ENCODE measurements at places on chromosomes 2 and 18. TPM values are rescaled to one million over a fixed set of nuclear protein-coding genes. Genes with fewer than 3 reads are reported as not detected.

DNA sequence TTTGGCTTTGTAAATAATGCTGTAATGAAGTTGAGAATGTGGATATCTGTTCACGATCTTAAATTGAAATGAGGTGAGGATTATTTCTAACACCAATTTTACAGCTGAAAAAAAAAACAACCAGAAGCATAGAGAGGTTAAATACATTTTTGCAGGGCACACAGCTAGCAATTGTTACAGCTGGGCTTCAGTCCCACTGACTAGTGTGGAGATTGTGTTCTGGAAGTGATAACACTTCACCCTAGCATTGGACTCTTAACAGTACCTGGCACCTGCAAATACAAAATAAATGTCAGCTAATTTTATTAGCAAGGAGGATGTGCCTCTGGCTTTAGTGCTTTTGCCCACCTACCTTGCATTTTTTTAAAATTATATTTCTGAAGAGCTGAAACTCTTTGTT is 28.8 kb downstream of the CAVIN2 start:
- no peak for DNase-seq

CCDC195 gene
- not detected for total RNA-seq

DNA sequence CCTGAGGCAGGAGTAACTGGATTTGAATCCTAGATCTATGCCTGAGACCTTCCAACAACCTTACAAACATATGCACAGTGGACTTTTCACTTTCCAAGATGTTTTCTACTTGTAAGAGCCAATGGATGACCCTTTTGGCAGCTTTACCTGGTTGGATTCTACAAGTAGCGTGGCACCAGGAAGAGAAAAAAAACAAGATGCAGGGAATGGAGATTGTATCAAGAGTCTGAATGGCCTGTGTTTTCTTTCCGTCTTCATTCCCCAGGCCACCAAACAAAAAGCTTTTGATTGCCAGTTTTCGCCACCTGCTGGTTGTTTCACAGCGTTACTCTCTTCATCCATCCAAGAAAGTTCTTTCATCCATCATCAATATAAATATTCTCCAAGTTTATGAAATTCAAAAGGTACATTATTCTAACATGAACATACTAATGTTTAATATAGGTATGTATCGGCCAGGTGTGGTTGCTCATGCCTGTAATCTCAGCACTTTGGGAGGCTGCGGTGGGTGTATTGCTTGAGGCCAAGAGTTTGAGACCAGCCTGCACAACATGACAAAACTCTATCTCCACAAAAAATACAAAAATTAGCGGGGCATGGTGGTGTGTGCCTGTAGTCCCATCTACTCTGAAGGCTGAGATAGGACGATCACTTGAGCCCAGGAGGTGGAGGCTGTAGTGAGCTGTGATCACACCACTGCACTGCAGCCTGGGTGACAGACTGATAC is 3.5 kb upstream of the BCL2 start:
- DNase-seq = no peak

DNA sequence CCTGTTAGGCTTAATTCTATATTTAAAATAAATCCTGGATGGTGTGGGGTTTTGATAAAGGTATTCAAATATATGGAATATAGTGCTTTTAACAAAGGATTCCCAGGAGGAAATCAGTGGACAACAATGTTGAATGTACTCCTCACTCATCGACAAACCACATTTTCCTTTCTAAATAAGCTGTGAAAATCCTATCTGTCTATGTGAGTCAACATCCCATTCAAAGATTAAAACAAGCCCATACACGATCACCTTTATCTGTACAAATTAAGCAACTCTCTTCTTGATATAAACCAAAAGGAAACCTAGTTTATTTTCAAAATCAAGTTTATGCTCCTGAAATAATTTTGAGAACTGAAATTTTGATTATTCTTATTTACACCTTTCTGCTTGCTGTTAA is 153.4 kb downstream of the ERBB4 start:
- DNase-seq = no peak

GRCh38 chr2:149075105-149075504 is 36.6 kb downstream of the LYPD6B start:
- DNase-seq = no peak

DNA sequence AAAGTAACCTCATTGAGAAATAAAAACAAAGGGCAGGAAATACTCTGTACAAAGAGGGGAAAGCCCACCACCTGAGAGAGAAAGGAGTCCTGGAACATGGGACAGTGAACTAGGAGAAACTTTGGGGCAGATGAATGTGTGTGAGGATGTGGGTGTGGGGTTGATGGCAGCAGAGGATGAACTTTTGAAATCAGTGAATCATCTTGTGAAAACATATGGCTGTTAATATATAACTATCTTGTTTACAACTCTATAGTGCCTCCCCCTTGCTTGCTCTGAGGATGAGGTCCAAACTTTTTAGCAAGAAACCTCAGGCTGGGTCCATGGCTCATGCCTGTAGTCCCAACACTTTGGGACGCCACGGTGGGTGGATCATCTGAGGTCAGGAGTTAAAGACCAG is 171.8 kb upstream of the LHCGR start:
- no peak for DNase-seq

DNA sequence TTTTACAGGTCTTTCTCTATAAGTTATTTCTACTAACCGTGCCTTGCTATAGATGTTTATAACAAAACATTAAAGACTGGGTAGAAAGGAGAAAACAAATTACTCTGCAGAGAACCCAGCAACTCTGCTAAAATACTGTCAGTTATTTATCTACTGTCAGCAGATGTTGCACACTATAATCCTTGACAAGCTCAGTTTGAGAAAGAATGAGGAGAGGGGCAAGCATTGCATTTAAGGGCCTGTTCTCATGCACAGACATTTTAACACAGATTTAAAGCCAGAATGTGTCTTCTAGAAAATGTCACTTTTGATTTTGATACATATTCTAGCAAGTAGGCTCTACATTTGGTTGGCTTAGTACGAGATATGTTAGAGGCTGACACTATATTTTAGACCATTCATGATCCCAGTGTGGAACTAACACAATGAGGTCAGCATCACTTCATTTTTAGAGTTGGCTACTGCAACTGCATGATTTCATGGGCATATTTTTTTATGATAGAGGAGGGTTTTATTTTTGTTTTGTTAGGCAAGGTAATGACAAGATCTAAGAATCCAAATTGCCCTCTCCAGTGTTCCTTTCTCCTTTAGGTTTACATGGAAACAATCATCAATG is 516.4 kb downstream of the ZEB2 start:
- no peak for DNase-seq

RAB17 gene
- 96.5 TPM for total RNA-seq

DNA sequence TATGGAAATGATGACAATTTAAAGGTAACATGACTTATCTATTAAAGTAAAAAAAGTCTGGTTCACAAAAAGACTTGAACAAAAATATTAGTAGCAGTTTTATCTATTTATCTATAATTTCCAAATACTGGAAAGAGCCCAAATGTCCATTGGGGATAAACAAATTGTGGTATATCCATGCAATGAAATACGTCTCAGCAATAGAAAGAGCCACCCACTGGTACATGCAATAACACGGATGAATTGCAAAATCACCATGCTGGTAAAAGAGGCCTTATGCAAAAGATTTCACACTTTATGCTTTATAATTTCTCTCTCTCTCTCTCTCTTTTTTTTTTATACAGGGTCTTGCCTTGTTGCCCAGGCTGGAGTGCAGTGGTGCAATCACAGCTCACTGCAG is 91.4 kb upstream of the ASAP2 start:
- DNase-seq = no peak

DNA sequence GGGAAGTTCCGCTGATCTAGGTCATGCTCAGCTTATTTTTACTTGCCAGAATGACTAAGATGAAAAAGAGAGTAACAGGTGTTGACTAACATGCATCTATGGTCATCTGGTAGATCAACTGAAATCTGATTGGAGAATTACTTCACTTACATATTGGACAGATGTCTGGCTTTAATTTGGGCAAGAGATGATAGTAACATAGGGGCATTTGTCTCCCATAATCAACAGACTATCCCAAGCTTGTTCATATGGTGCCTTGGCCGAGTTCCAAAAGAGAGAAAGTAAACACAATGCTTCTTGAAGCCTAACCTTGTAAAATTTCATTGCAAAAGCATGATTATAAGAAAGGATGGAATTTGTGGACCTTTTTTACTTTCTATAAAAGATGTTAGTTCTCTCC is 503.7 kb downstream of the ADCYAP1 start:
- no peak for DNase-seq

ASB18 gene
- total RNA-seq = not detected

- DNase-seq = no peak
These were observed 413.3 kb downstream of the BCL11A start for GRCh38 chr2:60140185-60140584.

- no peak for DNase-seq
These were observed 18.0 kb downstream of the MAL start for GRCh38 chr2:95043300-95044093.

IL37 gene
- not detected for total RNA-seq

REG3A gene
- not detected for total RNA-seq

DNA sequence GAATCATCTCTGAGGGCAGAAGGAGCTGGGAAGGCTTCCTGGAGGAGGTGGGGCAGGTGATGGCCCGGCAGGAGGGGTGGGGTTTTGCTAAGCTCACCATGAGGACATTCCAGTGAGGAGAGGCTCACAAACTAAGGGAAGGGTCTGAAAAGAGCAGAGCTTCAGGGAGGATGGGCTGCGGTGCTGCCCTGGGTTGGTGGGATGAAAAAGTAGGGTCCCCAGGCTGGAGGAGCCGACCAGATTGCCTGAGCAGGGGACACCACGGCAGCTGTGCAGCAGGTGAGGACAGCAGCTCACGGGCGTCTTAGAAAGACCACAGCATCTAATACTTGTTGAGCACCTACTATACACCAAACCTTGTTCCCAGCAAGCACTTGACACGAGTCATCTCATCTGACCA is 82.2 kb downstream of the DYSF start:
- no peak for DNase-seq

Measured in liver (tissue), 10 donors.